ENCODE measurements at places on chromosomes 7 and 10. TPM values are rescaled to one million over a fixed set of nuclear protein-coding genes. Genes with fewer than 3 reads are reported as not detected.

GRCh38 chr7:47659664-47660462, 78.0 kb upstream of the TNS3 start:
- H3K27ac ChIP-seq: no peak overlapping the region
- H3K4me1 ChIP-seq: no peaks in the 10 kb centered on the region
- no peak overlapping the region for H3K4me3 ChIP-seq
- no peaks in the 10 kb centered on the region for H3K27me3 ChIP-seq
- DNase-seq: no peak

GRCh38 chr7:105769901-105770628, 106.3 kb downstream of the ATXN7L1 start:
- H3K27ac ChIP-seq: no peak overlapping the region
- no peaks in the 10 kb centered on the region for H3K27me3 ChIP-seq
- no peak overlapping the region for H3K4me3 ChIP-seq
- no peaks in the 10 kb centered on the region for H3K4me1 ChIP-seq
- H3K36me3 ChIP-seq: no peaks in the 10 kb centered on the region

DNA sequence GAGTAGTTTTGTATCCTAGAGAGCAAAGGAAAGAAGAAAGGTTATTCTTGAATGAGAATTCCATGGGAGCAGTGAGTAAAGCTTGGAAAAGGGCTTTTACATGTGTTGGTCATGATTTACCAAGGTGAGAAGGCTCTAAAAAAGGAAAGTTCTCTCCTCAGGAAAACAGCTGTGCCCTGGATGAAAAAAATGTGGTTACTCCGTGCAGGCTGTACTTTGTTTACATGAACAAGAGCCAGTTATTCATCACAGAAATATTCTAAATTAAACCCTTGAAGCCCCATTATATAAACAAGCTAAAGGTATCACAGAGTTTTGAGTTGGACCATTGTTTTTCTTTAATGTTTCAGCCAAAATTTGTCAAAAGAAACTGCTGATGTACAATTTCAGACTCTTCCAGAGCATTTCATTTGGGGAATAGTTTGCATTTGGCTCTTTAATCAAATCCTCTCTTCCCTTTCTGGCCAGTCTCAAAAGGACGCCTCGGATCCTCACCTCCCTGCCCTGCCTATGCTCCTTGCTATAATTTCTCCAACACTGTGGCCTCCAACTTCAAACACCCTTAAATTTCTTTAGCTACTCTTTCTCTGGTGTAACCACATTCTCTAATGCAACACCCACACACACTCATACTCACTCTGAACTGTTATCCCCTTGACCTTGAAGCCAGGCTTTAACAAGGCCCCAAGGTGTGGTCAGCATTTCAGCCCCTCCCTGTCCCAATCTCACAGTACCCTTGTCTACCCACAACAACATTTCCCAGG, 47.4 kb downstream of the AFAP1L2 start:
- no peaks in the 10 kb centered on the region for H3K27me3 ChIP-seq
- no peak for DNase-seq
- H3K27ac ChIP-seq: peak overlapping the region; percentile 63
- H3K4me1 ChIP-seq: no peaks in the 10 kb centered on the region
- no peaks in the 10 kb centered on the region for H3K36me3 ChIP-seq

DNA sequence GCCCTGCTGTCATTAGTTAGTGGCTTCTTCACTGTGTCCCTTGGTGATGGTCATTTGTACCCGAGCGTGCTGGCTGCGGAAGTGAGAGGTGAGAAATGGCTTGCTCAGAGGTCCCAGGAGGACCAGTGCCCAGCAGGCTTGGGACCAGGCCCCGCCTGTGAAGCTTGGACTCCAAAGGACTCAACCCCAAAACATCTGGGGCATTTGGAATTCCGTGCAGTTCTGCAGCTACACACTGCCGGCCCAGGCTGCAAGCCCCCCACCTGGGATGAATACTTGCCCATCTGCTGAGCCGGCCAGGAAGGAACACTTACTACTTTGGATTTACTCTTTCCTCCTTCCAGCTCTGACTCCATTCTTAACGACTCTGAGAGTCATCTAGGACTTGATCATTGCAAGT, 18.0 kb downstream of the ECHDC3 start:
- no peak overlapping the region for H3K4me3 ChIP-seq
- H3K4me1 ChIP-seq: no peaks in the 10 kb centered on the region
- H3K36me3 ChIP-seq: no peaks in the 10 kb centered on the region
- DNase-seq: no peak
- no peak overlapping the region for H3K27ac ChIP-seq
- no peaks in the 10 kb centered on the region for H3K27me3 ChIP-seq

CALML5 gene
- 31.0 TPM for total RNA-seq
